ENCODE measurements at places on chromosomes 11 and 22.

GRCh38 chr11:3745161-3745560, 52.2 kb downstream of the NUP98 start:
- peak; percentile 50 for DNase-seq

- DNase-seq, result no peak
These were observed 889.5 kb downstream of the JRKL start for GRCh38 chr11:97279341-97279740.

- no peak for DNase-seq
These were observed 464.7 kb downstream of the INSC start for GRCh38 chr11:15579287-15580001.

GRCh38 chr22:23862103-23862502, 4.4 kb downstream of the SLC2A11 start:
- no peak for DNase-seq

- peak; percentile 27 for DNase-seq
These were observed 29.2 kb downstream of the SC5D start for GRCh38 chr11:121321614-121322243.

GRCh38 chr22:30717331-30717921, 22.8 kb downstream of the OSBP2 start:
- DNase-seq, result peak; percentile 26

GRCh38 chr11:64007629-64008282, 21.5 kb downstream of the OTUB1 start:
- no peak for DNase-seq

DNA sequence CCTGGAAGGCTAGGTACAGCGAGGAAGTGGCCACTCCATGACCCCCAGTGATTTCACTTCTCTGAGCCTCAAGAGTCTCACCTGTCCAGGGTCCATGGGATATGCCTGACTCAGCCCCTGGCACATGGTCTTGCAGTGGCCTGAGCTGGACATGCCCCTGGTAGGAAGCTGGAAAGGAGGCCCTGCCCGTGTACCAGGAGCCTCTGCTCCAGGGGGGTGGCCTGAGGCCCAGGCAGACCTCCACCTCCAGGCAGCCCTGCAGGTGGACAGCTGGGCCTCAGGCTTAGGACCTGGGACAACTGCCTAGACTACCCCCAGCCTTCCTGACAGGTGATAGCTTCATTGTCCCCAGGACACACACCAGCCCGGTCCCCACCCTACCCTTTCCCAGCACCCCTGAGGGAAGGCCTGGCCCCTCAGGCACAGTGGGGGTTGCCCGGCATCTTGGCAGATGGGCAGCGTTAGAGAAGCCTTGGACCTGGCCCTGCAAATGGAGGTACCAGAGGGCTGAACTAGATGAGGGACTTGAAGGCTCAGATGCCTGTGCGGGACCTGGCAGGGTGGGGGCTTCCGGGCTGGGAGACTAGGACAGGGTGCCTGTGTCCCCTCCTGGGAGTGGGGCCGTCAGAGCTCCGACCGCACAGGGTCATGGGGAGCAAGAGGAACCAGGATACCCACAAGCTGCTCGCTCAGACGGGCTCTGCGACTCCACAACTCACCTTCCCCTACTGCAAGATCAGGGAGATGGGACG, 53.6 kb downstream of the CDKN1C start:
- DNase-seq, result no peak

- no peak for DNase-seq
These were observed 2.4 kb downstream of the MICAL2 start for GRCh38 chr11:12112750-12113149.

GRCh38 chr11:73999581-74000306, 9.1 kb downstream of the UCP3 start:
- DNase-seq, result no peak

GRCh38 chr11:73317373-73317772, 9.3 kb downstream of the ARHGEF17 start:
- DNase-seq, result no peak

GRCh38 chr11:112357488-112357887, 96.8 kb upstream of the PLET1 start:
- DNase-seq, result no peak

GRCh38 chr11:45095691-45096010, 50.8 kb upstream of the PRDM11 start:
- no peak for DNase-seq

GRCh38 chr11:111299101-111300026, 1.0 kb downstream of the POU2AF3 start:
- peak; percentile 33 for DNase-seq

DNA sequence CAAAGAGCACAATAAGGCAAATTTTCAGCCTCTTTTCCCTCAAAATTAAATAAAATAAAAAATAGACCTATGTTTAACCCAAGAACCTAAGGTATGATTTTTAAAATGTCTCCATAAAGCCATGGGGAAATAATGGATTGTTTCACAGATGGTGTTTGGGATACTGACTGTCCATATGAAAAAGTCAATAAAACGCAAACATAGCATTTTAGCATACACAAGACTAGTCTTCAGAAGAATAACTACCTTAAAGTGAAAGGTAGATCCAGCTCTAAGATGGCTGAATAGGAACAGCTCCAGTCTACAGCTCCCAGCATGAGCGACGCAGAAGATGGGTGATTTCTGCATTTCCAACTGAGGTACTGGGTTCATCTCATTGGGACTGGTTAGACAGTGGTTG, 16.1 kb downstream of the PTH start:
- DNase-seq, result no peak

DNA sequence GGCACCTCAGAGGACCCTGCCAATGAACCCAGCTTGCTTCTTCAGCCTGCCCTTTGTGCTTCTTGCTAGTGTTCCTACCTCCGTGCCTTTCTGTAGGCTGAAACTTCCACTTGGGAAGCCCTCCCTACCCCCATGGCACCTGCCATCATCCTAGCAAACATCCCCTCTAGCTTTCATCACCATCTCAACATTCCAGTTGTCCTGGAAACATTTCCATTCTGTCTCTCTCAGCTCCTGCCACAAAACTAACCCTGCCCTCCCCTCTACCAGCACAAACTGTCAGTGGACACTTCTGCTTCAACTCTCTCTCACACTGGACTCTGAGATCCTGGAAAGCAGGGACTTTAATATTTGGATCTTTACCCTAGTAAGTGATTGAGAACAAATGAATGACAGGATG, 525.8 kb upstream of the TENM4 start:
- DNase-seq, result no peak

- DNase-seq, result no peak
These were observed 28.8 kb downstream of the TOB2 start for GRCh38 chr22:41417622-41418390.

GRCh38 chr11:20887137-20887536, 217.8 kb downstream of the NELL1 start:
- DNase-seq, result no peak

DNA sequence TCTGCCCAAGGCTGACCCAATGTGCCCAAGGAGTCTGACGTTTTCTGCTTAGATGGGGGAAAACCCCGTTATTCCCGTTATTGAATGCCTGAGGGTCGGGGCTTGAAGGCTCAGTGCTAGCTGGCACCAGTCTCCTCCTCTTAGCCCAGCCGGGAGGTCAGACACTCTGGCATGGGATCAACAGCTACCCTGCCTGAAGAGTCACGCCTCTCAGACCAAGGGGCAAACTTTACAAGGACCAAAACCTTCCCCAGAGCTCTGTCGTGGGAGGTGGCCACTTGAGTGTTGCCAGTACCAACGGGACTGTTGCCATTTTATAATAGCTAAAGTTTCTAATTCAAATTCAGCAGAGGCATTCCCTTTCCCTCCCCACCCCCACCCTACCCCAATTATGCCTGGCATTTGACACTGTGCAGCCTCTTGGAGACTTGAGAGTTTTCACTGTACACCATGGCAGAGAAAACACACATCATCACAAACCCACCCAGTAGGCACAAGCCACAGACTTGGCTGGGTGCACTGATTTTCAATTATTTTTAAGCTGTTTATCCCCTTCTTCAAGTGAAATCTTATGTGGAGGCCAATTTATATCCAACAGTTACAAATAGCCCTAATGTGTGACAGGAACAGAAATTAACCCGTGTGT, 137.5 kb upstream of the SYT13 start:
- no peak for DNase-seq

DNA sequence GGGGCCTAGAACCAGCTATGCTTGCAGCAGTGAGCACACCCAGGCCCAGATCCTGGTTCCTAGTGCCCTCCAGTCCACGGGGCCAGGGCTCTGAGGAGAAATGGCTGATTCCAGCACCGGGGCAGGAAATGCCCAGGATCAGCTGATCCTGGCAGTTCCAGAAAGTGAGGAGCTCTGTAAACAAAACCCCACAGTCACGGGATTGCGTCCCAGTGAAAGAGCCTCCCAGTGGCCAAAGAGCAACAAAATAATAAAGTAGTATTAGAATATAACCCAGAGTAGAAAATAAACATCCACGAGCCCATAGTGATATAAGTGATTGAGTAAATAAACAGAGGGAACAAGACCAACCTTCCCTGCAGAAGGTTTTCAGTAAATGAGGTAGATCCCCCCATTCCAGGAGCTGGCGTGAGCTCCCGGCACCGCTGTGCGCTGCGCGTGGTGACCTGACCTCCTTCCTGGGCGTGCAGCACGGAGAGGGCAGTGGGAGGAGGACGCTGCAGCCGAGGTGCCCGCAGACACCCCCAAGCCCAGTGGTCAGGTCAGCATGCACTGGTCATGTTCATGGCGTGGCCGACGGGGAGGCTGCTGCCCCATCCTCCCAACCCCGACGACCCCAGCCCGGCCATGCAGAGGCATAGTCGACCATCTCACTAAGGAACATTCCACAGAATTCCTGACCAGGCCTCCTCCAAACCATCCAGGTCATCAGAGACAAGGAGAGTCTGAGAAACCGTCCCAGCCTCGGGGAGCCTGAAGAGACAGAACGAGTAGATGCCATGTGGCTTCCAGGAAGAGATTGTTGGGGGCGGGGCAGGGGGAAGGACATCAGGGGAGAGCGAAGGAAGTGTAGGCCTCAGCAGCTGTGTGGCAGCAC, 19.8 kb downstream of the PTDSS2 start:
- peak; percentile 28 for DNase-seq

DNA sequence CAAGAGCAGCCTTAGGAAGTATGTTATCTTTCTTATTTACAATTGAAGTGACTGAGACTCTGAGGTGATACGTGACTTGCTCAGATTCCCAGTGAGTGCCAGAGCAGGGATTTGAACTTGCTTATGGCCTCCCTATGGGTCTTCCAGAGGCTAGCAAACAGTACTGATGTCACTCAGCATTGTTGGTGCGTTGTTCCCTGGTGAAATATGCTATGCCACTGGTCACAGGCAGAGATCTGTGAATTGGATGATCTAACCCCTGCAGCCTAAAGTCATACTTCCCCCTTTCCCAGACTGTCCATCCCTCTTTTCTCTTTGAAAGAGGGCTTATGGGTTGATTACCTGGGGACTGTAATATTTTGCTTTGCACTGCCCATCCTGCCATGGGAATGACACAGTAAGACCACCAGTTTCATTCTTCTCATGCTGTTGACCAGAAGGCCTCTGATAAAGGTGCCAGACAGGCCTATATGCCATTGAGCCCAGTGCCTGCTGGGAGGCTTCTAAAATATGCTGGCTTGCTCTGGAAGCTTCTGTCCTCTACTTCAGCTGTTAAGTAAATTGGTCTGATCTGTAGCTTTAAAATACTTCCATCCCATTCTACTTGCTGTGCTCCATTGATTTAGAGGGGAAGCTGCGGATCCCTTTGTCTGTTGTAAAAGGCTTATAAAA, 152.2 kb upstream of the E2F8 start:
- DNase-seq, result no peak

- no peak for DNase-seq
These were observed 14.8 kb upstream of the PRSS23 start for GRCh38 chr11:86785576-86785975.

GRCh38 chr11:125062931-125063428, at the start of gene SLC37A2:
TSS of gene SLC37A2 (plus strand) at chr11:125063305. CDS start at chr11:125063368, 63 bp downstream.
- DNase-seq, result peak; percentile 61

DNA sequence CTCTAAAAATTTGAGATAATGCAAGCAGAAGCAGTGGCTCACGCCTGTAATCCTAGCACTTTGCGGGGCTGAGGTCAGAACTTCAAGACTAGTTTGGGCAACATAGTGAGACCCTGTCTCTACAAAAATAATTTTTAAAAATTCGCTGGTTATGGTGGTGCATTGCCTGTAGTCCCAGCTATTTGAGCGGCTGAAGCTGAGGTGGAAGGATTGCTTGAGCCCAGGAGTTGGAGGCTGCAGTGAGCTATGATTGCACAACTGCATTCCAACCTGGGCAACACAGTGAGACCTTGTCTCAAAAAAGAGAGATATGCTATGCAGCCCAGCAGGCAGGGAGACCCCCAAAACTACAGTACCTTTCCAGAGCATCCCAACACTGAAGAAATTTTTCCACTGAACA, 2.3 kb downstream of the CTSC start:
- no peak for DNase-seq

- DNase-seq, result no peak
These were observed 21.9 kb upstream of the PARVG start for GRCh38 chr22:44158816-44159215.

GRCh38 chr22:43945632-43946383, 9.4 kb upstream of the SAMM50 start:
- no peak for DNase-seq

DNA sequence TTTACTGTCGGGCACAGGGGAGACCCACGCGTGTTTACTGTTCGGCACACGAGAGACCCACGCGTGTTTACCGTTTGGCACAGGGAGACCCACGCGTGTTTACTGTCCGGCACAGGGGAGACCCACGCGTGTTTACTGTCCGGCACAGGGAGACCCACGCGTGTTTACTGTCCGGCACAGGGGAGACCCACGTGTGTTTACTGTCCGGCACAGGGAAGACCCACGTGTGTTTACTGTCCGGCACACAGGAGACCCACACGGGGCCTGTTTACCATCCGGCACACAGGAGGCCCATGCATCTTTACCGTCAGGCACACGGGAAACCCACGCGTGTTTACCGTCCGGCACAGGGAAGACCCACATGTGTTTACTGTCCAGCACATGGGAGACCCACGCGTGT, 525.1 kb downstream of the BRD1 start:
- no peak for DNase-seq

- DNase-seq, result no peak
These were observed 303.5 kb upstream of the PDGFD start for GRCh38 chr11:104467404-104467803.

- no peak for DNase-seq
These were observed 11.4 kb downstream of the MOGAT2 start for GRCh38 chr11:75728992-75729391.

- peak; percentile 81 for DNase-seq
These were observed 87.0 kb upstream of the BLID start for GRCh38 chr11:122202951-122203456.

DNA sequence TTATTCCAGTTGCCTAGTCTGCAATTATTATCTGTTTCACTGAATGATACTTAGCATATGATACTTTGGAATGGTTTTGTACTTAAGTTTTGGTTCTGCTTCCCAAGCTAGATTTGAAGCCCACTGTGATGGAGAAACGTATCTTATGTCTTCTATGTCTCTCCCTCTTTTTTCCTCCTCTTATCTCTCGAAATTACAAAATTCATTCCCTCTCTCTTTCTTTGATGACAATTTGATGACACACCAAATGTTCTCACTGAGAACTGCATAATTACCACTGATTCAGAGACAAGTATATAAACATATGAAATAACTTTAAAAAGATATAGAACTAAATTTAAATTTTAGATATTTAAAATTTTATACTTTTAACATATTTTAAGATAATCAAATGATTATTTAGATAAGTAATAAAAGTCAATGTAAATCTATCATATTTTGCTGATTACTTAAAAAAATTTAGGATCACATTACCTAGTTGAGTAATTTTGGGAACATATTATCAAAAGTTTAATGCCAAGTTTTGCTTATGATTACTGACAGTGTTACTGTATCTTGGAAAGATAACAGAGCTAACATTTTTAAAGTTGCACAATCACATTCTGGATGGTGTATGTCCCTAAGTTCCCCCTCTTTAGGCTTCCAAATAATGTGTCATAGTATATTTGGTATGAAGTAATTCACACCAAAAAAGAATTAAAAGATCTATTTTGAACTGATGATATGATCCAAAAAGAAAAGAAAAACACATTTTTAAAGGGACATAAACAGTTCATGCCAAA, 255.3 kb downstream of the SBF2 start:
- no peak for DNase-seq
